ENCODE measurements at places on chromosomes 2 and 18.

GRCh38 chr18:53796040-53796729 is 428.3 kb downstream of the MBD2 start:
- DNase-seq, result no peak

- no peak for DNase-seq
These were observed 35.2 kb downstream of the METTL4 start for GRCh38 chr18:2536063-2536462.

- no peak for DNase-seq
These were observed 65.1 kb upstream of the DAPL1 start for GRCh38 chr2:158729873-158730620.

GRCh38 chr2:15169326-15170069 is 391.6 kb downstream of the NBAS start:
- DNase-seq, result no peak

DNA sequence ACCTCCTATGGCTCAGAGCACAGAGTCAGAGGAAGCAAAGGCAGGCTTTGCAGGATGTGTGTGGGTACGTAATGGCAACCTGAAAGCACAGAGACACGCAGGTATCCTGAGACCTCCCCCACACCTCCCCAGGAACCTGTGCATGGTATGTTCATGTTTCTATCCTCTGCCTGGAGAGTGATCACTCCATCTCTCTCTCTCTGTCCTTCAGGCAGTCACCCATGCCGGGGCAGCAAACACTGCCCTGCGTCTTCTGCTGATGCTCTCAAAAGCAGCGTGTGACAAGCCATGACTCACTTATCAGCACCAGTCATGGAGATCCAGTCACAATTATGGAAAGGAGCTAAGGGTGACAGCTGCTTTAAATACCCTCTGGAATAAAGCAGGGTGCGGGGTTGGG is 52.7 kb downstream of the PDCL3 start:
- no peak for DNase-seq

GRCh38 chr2:113133704-113134598 is 6.6 kb downstream of the IL1RN start:
- no peak for DNase-seq

DNA sequence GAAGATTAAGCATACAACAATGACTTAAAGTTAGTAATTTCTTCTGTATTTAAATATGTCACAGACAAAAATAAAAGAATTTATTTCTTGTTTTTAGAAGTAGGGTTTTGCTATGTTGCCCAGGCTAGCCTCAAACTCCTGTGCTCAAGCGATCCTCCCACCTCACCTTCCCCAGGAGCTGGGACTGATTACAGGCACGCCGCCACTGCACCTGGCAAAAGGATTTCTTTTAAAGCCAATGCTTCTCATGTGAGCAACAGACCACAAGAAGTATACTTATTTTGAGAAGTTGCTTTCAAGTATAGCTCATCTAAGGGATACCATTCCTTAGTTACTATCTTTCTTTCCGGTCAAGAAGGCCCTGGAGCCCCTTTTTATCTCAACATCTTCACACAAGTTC is 57.2 kb upstream of the BBS5 start:
- DNase-seq, result no peak

DNA sequence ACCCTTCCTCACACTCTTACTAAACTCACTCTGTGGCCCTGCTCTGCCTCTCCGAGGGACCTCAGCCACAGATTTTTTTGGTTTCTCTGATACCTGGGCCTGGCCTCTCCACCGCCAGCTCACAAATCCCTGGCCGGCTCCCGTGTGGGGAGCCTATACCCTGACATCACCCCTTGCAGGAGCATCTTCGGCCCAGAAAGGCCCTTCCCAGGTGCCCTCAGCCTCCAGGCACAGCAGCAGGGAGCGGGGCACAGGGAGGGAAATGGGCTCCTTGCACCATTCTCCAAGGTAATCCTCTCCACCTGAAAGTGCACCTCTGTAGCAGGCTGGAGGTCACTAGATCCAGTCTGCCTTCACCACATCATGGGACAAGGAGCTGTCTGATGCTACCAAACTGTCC is 43.2 kb downstream of the CRACDL start:
- no peak for DNase-seq

DNA sequence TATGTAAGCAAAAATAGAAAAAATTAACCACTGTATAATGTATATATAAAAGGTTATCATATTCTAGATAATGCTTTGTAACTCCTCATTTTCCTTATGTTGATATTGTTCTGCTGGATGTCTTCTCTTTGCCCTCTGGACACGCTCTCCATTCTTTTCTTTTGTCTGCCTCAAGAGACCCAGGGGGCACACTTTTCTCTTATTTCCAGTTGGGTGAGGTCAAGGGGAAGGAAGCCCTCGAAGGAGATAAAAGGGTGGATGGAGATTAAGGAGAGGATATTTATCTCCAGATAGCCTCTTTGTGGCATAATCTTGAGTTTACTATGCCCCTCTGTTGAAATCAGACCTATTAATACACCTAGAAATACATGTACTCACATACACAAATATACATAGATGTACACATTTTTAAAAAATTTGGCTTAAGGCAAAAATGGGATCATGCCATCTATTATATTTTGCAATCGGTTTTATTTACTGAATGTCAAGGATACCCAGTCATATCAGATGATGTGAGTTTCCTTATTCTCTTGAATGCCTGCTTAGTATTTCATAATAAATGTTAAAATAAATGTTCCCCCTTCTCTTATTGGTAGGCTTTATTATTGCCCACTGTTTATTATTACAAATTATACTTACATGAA is 65.3 kb downstream of the LCLAT1 start:
- no peak for DNase-seq

DNA sequence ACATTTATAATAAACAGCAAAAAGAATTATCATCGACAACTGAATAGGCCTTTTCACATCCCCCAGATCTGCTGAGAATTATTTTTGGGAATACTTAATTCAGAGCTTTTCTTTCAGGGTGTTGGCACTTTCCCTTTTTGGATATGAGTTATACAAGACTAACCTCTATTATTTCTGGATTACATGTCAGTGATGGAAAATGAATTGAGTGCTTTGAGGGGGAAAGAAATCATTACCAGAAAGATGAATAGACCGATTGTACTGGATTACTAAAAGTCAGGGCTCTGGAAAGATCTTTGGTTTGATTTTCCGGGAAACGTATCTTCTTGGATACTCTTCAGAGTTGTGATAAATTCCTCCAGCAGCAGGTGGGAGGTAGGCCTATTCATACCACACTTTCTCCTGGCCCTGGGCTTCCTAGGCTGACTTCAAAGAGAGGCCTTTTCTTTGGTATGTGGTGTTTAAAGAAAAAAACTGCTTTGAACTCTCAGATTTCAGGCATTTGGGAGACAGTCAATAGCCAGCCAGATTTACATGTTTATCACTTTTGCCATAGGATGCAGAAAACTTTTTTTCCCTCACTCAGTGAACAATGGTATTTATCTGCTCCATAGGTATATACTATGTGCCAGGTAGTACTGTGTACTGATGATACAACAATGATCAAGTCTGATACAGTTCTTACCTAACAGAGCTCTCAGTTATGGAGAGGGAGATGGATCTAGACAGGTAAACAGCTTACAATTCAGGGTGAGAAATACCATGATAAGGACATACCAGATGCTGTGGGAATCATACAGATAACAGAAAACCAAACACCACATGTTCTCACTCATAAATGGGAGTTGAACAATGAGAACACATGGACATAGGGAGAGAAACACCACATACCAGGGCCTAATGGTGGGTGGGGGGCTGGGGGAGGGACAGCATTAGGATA is 63.3 kb upstream of the ACTR3 start:
- no peak for DNase-seq

DNA sequence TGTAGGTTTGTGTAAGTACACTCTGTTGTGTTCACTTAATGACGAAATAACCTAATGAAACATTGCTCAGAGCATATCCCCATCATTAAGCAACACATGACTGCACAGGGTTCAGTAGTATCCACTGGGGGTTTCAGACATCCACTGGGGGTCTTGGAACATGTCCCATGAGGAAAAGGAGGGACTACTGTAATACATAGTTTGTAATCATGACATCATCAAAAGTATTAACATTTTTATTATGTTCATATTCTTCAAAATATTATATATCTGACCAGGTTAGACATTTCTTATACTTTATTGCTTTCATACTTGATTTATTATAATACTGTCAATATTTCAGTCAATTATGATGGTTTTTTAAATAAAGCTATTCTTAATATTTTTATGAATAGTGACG is 54.4 kb upstream of the EMILIN2 start:
- DNase-seq, result no peak

- DNase-seq, result no peak
These were observed 12.8 kb upstream of the ONECUT2 start for GRCh38 chr18:57422313-57422872.
